ENCODE measurements at places on chromosomes 12 and 14.

DNA sequence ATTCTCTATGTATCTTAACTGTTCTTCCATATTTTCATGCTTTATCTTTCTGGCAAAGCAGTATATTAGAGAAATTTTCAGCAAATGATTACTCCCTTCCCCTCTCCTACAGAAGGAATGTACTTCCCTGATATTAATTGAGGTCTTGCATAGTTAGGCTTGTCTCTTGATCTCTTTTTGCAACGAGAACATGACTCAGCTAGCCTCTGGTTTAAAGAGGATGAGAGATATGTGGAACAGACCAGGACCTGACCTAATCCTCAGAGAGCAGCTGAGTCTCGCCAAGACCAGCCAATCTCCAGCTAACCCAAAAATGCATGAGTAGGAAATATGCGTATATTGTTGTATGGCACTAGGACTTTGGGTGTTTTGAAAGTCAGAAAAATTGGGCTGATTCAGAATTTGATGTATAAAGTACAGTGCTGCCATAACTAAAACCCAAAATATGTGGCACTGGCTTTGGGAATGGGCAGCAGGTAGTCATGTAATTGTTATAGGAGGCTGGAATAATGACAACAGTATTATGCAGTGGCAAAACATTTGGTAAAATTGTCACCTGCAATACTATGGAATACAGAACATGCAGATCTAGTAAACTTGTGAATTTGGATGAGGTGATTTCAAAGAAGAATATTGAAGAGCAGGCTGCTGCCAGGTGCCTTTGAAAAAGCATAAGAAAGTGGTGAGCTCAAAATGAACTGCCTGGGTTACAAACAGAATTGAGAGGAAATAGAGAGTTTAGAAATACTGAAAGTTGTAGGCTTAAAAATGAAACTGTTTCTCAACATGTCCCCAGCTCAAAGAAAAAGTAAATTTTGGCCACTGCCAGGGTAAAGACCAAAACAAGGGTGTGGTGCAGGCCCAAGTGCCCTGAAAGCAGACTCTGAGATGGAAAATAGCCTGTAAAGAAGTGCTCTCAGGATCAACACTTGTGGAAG, 9.3 kb upstream of the USP15 start:
- no peak for DNase-seq

- DNase-seq: no peak
Observed at GRCh38 chr12:64255249-64255648, 33.2 kb upstream of the KICS2 start.

DNA sequence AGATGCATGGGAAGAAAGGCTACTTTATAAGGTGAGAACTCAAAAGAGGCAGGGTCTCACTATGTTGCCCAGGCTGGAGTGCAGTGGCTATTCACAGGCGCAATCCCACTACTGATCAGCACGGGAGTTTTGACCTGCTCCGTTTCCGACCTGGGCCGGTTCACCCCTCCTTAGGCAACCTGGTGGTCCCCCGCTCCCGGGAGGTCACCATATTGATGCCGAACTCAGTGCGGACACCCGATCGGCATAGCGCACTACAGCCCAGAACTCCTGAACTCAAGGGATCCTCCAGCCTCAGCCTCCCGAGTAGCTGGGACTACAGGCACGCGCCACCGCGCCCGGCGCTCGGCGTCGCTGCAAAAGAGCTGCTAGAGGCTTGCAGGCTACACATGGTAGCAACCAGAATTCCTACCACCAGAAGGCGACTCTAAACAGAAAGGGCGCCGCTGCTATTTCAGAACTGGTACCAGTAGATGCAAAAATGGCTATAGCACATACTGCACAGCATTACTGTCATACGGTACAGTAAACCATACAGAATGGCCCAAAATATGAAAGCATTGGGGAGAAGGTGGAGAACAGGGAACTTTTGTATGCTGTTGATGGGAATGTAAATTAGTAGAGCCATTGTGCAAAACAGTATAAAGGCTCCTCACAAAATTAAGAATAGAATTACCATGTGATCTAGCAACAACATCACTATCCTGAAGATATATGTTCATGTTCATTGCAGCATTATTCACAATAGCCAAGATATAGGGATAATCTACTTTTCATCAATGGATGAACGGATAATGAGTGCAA, 1.2 kb upstream of the NEMF start:
- DNase-seq: peak; percentile 73

- DNase-seq: no peak
Observed at GRCh38 chr12:122336015-122336946, 70.0 kb upstream of the VPS33A start.

DNA sequence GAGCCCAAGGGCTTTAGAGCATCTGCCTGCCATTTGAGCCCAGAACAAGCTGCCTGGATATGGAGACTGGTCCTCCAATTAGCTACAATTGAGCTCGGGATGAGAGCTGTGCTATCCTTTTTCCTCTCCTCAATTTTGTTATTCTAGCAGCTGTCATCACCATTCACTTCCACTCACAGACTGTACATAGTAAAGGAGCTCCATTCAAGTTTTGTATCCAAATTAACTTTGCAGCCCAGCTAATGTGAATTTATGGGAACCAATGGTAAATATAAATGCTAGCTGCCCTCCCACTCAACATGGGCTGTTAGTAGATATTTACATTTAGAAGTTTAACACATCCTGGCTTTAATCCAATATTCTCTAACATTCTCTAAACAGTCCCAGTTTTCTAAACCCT, 44.6 kb downstream of the BMP4 start:
- no peak for DNase-seq

GRCh38 chr14:101729382-101729781, 32.1 kb upstream of the PPP2R5C start:
- no peak for DNase-seq

DNA sequence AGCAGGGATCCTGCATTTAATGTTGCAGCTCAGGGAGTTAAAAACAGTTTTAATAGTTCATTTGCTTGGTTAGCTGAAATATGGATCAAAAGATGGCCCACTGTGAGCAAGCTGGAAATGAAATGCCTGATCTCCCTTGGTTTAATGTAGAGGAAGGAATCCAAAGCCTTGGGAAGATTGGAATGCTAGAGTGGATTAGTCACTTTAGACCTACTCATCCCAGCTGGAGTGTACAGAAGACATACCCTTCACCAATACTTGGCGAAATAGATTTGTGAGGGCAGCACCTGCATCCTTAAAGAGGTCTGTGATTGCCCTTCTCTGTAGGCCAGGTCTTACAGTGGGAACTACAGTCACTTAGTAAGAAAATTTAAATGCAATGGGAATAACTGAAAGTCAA, 58.0 kb upstream of the KRAS start:
- no peak for DNase-seq

DNA sequence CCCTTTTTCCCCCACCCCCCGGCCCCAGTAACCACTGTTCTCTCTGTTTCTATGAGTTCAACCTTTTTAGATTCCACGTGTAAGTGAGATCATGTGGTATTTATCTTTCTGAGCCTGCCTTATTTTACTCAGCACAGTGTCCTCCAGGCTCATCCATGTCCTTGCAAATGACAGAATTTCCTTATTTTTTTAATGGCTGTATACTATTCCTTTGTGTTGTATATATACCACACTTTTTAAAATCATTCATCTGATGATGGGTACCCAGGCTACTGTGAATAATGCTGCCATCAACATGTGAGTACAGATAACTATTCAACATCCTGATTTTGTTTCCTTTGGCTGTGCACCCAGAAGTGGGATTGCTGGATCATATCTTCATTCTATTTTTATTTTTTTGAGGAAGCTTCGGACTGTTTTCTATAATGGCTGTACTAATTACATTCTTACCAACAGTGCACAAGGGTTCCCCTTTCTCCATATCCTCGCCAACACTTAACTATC, 54.7 kb downstream of the DDX51 start:
- DNase-seq: no peak

DNA sequence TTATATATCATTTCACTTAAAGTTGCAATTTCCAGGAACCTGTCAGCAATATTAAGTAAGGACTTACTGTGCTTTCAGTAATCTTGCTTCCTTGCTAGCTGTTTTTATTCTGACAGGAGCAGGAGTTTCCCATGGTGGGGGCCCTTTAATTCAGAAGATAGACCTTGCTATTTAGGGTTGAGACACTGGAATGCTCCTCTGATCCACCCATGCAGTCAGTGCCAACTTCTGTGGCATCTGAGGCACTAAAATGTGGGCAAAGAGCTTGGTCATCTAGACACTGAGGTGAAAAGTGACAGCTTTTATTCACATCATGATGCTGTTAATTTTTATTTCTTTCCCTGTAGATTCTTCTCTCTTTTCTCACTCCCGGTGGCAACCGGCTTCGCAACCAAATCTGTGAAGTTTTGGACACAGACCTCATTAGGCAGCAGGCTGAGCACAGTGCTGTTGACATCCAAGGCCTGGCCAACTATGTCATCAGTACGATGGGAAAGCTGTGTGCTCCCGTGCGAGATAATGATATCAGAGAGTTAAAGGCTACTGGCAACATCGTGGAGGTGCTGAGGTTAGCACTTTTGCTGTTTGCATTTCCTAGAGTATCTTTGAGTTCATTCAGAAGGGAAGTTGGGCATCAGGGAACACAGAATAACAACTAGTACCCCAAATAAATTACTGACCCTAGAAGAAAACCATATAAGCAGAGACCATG, 18.8 kb downstream of the TCP11L2 start:
- DNase-seq: no peak

- no peak for DNase-seq
Observed at GRCh38 chr12:92041742-92042141, 103.9 kb downstream of the BTG1 start.

All from midbrain (tissue), 1 donor.